ENCODE measurements at places on chromosomes 3 and 15.

- no peak for DNase-seq
Observed at GRCh38 chr15:83118968-83119367, 11.5 kb downstream of the TM6SF1 start.

- DNase-seq = no peak
Observed at GRCh38 chr3:22122567-22122966, 371.6 kb upstream of the ZNF385D start.

GRCh38 chr15:92095693-92096092 lies 242.2 kb downstream of the SLCO3A1 start:
- DNase-seq = no peak

DNA sequence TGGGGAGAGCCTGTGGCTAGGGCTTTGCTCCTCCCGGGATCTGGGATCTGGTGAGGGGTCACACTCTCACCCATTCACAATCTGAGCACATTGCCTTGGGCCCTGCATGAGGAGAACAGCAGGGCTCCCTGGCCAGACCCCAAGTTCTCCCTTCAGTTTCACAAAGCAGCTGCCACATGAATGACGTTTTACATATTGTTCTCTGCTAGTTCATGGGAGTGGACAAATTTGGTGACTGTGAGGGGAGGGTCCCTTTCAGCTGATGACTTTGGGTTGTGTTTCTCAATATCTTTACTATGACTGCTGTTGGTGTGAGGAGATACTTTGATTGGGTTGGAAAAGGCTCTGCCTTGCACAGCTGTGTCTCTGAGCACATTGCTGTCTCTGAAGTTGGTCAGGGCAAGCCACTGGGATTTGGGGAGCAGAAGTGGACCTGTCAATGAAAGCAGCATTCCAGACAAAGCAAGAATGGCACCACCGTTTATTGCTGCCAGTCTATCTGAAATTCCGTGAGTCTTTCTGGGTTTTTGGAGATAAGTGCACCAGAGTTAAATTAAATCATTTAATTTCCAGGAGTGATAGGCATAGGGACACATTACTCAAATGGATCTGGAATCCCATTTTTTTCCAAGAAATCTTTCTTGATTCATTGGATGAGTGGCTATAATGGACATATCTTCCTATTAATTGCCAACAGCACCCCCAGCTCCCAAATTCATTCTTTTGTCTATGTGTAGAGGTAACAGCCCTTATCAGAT lies 10.3 kb downstream of the TIMP4 start:
- DNase-seq = no peak

- DNase-seq = no peak
Observed at GRCh38 chr15:80777137-80777536, 2.0 kb upstream of the CEMIP start.

DNA sequence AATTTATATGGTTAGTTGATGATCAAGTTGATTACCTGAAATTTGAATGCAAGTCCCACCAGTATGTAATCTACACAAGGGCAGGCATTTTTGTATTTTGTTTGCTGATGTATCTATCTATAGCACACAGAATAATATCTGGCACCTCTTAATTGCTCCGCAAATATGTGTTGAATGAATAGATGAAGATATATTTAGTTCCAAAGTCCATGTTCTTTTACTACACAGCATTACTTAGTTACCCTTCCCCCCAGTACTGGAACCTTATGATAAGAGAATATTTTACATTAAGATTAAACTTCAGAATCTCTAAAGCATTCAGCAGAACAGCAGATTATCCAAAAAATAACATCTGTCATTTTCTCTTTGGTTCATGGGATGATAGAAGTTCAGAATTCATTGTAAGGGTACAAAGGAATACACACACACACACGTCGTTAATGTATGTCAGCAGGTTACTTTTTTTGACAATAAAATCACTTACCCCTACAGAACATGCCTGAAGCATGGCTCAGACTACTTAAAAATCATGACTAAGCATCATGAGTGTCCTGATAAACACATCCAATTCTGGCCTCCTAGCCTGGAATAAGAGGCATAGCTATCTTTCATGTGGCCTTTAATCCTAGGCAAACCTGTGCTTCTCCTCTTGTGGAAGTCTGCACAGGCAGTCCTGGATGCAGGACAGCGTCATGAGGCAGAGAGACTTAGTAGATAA lies 148.9 kb upstream of the TBC1D5 start:
- no peak for DNase-seq

DNA sequence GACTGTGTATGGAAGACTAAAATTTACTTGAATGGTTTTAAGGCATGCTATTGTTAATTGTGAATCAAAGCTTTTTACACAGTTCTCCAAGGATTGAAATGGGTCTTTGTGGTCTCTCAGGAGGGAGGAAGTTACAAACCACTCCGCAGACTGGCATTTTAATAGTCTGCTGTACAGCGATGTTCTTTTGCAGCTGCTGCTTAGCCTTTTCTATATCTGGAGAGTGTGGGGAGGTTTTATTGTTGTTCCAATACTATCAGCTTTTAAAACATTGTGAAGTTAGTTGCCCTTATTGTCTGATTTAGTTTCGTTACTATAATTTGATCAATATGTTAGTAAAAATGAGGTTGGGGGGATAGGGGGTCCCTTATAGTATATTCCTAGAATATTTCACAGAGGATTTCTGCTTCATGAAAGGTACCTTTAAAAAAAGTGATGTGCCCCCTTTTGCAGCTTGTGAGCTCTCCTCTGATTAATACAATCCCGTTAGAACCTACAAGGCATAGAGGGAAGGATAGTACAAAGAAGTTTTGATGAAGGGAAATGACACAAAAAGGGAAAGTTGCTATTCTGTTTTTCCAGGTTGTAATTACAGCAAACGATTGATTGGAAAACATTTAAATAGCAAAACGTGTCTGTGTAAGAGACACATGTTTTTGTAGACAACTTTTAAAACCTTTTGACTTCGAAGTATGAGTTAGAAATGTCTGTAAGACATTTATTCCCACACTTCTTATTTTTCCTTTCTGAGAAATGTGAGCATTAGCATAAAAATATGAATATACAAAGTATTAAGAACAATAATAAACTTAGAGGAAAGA lies 158.3 kb upstream of the CGNL1 start:
- DNase-seq = no peak

DNA sequence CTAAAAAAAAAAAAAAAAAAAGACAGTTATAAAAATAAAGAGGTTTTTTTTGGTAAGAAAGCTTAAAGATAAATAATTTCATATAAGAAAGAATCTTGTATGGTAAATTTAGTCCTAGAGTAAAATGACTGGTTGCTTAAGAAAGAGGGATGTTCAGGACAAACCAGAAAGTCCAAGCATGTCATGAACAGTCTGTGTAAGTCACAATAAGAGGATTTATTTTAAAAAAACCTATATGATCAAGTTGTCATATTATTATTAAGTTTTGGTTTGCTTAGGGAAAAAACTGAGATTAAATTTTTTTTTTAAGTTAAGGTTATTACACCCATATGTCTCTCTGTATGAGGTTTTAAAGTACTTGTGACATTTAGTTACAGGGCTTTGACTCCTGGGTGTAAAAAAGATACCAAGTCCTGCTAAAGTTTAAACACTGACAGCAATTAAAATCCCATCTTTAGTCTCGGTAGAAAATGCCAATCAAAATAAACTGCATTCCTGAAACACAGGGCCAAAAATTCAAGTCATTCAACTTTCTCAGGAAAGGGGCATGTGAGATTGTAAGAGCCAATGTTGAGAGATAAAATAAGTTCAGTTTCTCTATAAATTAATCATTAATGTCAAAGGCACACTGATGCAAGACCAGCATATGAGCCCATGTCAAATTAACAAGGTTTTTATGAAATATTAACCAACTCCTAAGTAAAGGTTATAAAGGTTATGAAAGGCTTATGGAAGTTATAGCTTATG lies 8.5 kb upstream of the BDH1 start:
- DNase-seq = no peak

DNA sequence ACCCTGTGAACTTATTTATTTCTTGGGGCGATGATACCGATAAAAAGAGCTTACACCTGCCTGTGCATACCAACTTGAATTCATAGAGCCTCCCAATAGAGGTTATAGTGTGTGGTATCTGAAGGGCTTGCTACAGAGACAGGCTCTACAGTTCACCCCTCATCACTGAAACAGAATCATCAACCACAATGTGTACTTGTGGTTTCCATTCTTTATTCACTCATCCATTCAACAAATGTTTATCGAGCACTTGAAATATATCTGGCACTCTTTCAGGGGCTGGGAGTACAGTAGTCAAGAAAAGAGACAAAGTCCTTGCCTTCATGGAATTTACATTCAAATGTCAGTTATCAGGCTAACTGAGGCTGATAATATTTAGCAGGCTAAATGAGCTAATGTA lies 134.4 kb upstream of the SKOR1 start:
- DNase-seq = no peak

DNA sequence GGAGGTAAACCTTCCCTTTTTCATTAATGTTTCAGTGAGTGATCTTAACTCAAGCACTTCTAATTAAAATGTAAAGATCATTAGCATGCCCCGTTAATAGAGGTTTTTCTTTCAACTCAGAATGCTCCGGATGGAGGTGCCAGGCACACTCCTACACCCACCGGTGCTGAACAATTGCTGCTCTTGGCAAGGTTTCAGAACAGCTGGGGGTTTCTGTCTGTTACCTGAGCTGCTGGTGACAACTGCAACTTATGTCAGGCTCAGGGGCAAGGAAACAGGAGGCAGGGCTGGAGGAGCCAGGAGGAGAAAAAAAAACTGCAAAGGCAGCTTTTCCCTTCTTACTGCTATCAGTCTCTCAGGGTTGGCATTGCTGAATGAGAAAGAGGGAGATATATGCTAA lies 250.1 kb downstream of the DIPK2A start:
- no peak for DNase-seq

GRCh38 chr3:149501524-149501923 lies 27.0 kb downstream of the TM4SF4 start:
- no peak for DNase-seq

DNA sequence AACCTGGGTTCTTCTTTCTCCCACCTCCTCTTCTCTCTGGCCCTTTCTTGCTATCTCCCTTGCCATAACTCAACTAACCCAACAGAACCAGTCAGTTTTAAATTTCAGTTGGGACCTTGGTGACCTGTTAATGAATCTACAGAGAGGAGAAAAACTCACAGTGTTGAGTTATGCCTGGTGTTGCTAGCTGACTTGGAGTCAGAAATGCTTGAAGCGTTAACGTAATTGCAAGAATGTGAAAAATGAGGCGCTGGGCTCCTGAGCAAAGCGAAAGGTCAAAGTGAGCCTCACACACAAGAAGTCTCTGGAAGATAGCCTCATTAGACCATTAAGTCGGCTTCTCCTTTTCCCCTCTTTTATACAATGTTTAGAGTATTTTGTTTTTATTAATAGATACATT lies 18.4 kb downstream of the MEIS2 start:
- DNase-seq = no peak

GRCh38 chr15:46751303-46751702 lies 966.0 kb upstream of the SEMA6D start:
- no peak for DNase-seq

DNA sequence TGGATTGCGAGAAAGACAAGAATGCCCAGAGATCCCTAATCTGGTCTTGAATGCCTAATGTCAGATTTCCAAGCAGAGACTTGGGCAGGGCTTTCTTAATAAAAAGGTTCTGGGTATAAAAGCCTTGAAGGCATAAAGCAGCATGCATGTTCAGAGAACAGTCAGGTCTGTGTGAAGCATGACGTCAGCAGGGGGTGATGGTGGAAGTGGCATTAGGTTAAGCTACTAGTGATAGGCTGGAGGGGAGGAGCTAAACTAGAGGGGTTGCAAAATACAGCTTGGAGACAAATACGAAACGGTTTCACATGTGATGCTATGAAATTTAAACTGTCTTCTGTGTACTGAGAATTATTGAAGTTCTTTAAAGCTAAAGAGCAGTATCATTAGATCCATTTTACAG lies 125.6 kb downstream of the VPS8 start:
- no peak for DNase-seq

DNA sequence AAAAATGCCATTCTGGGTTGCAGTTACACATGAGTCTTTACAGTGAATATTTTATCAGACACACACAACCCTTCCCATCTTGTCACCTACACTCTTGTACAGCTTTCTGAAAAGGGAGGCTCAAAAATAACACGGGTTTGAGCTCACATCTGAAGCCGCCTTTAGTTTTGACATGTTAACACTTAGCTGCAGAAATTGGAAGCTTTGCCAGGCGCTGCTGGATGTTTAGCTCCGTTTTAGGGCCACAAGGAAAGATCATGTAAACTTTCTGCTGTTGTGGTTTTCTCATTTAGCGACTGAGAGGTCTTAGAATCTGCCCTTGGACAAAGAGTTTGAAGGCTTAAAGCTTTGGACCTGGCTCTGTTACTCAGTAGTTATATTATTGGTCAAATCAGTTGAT lies 120.1 kb downstream of the OXNAD1 start:
- DNase-seq = no peak

DNA sequence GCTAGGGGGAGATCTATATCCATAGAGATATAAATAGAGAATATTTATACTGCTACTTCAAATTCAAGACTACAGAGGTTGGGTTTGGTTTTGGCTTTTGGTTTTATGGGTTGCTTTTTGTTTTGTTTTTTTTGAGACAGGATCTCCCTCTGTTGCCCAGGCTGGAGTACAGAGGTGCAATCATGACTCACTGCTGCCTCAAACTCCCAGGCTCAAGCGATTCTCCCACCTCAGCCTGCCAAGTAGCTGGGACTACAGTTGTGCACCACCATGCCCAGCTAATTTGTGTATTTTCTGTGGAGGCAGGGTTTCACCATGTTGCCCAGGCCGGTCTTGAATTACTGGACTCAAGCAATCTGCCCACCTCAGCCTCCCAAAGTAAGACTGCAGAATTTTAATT lies 3.9 kb upstream of the UBL7 start:
- no peak for DNase-seq

- DNase-seq = no peak
Observed at GRCh38 chr15:62150445-62150844, 14.6 kb downstream of the C2CD4B start.

- no peak for DNase-seq
Observed at GRCh38 chr3:144590854-144591253, 619.2 kb downstream of the DIPK2A start.

- no peak for DNase-seq
Observed at GRCh38 chr3:181879926-181880325, 168.2 kb downstream of the SOX2 start.

GRCh38 chr3:18531662-18532061 lies 106.5 kb upstream of the SATB1 start:
- no peak for DNase-seq

- no peak for DNase-seq
Observed at GRCh38 chr3:138442433-138442832, 8.0 kb downstream of the ESYT3 start.

All from activated CD8-positive, alpha-beta memory T cell treated with anti-CD3 and anti-CD28 coated beads for 1 hour (primary cell).